ENCODE measurements at places on chromosomes 1 and 21.

DNA sequence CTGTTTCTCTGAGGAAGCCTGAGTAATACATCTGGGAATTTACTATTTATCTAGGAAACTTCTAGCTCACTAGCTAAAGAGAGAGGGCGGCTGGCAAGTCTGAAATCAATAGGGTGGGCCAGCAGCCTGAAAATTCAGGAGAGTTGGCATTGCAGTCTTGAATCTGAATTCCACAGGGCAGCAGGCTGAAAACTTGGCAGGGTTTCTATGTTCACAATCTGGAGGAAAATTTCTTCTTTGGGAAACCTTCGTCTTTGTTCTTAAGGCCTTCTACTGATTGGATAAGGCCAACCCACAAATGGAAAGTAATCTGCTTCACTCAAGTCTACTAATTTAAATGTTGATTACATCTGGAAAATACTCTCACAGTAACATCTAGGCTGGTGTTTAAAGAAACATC, 101.0 kb upstream of the COG2 start:
- no peak for DNase-seq

- DNase-seq = no peak
These were observed 5.3 kb upstream of the S100B start for GRCh38 chr21:46610018-46610701.

DNA sequence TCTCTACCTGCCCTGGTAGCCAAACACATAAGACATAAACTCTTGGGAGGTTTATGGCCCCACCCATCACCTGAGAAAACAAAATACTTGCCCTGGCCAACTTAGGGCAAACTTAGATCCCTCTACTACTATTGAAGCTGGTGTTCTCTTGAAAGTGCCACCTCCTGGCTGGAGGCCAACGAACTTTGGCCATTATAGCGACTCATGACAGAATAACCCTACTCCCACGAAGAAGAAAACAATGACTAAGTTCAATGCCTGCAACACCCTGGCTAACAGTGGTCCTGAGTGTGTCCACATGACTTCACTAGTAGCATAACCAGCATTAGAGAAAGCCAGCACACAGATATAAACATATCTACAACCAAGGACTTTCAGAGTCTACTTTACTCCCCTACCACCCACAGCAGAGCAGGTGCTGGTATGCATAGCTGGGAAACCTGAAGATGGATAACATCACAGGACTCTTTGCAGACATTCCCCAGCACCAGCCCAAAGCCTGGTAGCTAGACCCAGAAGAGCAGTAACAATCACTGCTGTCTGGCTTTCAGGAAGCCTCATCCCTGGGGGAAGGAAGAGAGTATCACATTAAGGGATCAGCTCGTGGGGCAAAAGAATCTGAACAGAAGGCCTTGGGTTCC, 81.0 kb downstream of the SLC30A10 start:
- DNase-seq = no peak

DNA sequence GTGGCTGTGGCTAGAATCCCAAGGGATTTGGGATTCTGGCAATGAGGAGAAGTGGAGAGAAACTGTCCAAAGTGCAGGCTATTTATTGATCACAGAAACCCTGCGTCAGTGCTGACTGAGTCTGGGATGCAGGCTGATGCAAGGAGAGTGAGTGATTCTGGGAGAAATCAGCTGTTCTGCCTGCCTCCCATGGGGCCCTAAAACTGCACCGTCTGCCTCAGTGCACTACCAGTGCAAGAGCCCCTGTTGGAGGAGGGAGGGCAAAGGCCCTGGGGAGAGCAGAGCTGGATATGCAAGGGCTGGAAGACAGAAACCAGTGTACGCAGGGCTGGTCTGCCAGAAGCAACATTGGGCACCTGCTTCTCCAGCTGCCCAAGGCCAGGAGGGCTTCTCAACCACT, 42.6 kb downstream of the C1orf198 start:
- no peak for DNase-seq

GRCh38 chr1:200518524-200518923, 102.0 kb downstream of the KIF14 start:
- no peak for DNase-seq

Measured in activated CD4-positive, alpha-beta T cell treated with anti-CD3 and anti-CD28 coated beads for 1 hour (primary cell).